Stimulated activated naive CD4-positive, alpha-beta T cell treated with Interleukin-2 at 50 U/mL for 16 hours (primary cell): ENCODE measurements at places on chromosomes 7 and 10.

- no peak for DNase-seq
These were observed 70.2 kb upstream of the MKX start for GRCh38 chr10:27815846-27816245.

DNA sequence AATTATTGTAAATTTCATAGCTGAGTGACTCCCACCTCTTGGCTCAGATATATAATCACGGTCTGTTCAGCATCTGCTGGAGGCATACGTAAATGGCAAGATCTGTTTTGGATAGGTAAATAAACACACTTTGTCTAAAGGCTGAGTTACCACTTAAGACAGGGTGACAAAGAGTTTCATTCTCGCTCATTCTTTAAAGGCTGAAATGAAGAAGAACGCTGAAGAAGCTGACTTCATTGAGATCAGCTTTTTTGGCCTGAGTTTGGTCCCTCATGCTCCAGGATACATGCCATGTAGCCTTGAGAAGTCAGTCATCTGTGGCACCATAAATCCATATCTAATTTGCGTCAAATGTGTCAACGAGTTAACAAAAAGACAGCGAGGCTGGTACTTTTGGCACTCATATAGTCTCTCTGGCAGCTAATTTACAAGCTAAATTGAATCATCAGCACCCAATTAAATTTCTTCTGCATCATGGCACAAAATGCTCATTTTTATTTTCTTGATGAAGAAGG, 309.9 kb downstream of the GPAM start:
- DNase-seq = no peak

- no peak for DNase-seq
These were observed 465.5 kb downstream of the PHTF2 start for GRCh38 chr7:78264105-78264504.

DNA sequence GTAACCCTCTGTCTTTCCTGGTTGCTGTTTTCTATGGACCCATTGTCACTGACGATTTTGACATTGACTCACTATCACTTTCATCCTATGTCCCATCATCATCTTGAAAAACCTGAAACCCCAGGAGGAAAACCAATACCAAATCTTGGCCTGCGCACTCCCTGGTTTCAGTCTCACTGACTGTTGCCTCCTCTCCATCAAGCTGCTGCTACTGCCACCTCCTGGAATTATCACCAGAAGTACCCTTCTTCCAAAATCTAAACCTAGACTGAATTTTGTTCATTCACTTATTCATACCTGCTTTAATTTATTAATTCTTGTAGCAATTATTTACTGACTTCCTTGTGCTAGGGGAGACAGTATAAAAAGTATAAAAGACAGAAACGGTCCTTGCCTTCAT, 44.5 kb upstream of the ACBD5 start:
- no peak for DNase-seq

- no peak for DNase-seq
These were observed 13.4 kb downstream of the ELMO1 start for GRCh38 chr7:37435156-37435855.

GRCh38 chr10:125373546-125373945, 213.2 kb upstream of the CTBP2 start:
- no peak for DNase-seq

DNA sequence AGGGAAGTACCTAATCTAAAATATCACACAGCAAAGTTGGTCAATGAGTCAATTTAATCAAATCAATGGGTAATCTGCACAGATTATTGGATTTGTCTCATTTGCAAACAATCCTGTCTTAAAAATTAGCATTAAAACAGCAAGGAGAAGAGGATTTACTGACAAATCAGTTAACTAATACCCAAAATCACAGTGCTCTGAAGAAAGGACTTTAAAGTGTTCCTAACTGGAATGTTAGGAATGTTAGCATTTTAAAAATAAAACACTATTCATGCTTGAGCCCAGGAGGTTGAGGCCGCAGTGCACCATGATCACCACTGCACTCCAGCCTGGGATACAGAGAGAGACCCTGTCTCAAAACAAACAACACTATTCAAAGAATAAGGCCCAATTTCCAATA, 83.1 kb downstream of the CHCHD3 start:
- no peak for DNase-seq

GRCh38 chr7:128014811-128015210, 16.4 kb downstream of the LRRC4 start:
- no peak for DNase-seq

GRCh38 chr10:121457729-121458128, 140.5 kb downstream of the FGFR2 start:
- DNase-seq = no peak

- no peak for DNase-seq
These were observed 19.1 kb downstream of the SUFU start for GRCh38 chr10:102522874-102523249.

- DNase-seq = no peak
These were observed 67.8 kb upstream of the PCBD1 start for GRCh38 chr10:70956029-70956759.

- DNase-seq = no peak
These were observed 40.9 kb downstream of the NAMPT start for GRCh38 chr7:106243893-106244292.

GRCh38 chr7:101991860-101992259, 174.4 kb downstream of the CUX1 start:
- no peak for DNase-seq
